Caudate nucleus (tissue), 63 donors: ENCODE measurements at places on chromosomes 16 and 17.

DNA sequence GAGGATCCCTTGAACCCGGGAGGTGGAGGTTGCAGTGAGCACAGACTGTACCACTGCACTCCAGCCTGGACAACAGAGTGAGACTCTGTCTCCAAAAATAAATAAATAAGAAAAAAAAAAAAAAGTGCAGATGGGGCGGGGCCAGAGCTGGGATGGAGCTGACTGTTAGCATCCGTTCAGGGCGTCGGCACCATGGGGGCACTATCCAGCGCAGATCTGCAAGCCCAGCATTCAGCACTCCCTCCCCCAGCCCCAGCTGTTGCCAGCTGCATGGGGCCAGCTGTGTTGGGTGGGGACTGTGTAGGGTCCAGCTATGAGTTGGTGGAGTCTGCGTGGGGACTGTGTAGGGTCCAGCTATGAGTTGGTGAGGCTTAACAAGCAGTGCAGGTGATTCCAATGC is 13.3 kb downstream of the GPRC5C start:
- peak; percentile 36 for DNase-seq

DNA sequence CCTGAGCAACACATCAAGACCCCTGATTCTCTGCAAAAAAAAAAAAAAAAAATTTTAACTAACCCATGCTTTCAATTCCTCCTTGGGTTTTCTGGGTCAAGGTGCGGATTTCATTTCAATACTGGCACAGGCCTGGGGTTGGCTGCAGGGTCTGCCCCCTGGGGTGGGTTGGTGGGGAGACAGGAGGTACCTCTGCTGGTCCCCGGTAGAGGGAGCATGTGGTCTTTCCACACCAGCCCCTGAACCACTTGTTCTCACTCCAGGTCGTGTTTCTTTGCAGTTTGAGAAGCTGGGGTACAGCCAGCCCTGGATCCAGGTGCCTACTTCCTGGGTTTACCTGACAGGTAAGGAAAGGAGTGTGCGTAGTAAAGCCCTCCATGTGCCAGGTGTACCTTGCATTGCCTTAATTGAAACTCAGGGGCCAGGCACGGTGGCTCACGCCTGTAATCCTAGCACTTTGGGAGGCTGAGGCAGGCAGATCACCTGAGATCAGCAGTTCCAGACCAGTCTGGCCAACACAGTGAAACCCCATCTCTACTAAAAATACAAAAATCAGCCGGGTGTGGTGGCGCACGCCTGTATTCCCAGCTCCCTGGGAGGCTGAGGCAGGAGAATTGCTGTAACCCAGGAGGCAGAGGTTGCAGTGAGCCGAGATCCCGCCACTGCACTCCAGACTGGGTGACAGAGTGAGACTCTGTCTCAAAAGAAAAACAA is 21.8 kb downstream of the SDR42E2 start:
- DNase-seq, result no peak

GRCh38 chr17:58224315-58224714 is 5.3 kb upstream of the MKS1 start:
- no peak for DNase-seq

DNA sequence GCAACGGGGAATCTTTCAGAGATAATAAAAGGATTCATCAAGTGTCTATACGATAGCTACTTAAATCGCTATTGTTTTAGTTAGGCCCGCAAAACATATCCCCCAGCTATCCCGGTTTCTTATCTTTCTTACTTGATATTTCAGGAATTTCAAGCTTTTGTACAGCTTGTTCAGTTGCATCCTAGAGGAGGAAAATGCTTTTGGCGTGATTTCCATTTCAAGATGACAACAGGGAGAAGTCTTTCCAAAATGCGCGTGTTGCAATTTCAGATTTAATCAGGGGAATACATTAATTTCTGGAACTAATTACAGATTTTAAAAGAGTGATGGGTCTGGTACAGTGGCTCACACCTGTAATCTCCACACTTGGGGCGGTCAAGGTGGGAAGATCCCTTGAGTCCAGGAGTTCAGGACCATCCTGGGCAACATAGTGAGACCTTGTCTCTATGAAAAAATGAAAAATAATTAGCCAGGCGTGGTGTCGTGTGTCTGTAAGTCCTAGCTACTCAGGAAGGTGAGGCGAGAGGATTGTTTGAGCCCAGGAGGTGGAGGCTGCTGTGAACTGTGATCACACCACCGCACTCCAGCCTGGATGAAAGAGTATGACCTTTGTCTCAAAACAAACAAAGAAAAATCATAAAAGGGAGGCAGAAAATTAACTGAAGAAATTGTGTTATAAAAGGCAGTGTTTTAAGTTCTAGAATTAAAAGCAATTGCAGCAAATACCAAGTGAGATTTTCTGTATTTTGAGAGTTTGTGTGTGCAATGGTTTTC is 546.1 kb downstream of the MAF start:
- DNase-seq, result no peak

- DNase-seq, result no peak
Observed at GRCh38 chr16:14545346-14545884, 84.6 kb downstream of the PARN start.
